ENCODE measurements at places on chromosomes 1 and 21.

- DNase-seq = no peak
Observed at GRCh38 chr1:180244840-180245239, 14.8 kb downstream of the LHX4 start.

DNA sequence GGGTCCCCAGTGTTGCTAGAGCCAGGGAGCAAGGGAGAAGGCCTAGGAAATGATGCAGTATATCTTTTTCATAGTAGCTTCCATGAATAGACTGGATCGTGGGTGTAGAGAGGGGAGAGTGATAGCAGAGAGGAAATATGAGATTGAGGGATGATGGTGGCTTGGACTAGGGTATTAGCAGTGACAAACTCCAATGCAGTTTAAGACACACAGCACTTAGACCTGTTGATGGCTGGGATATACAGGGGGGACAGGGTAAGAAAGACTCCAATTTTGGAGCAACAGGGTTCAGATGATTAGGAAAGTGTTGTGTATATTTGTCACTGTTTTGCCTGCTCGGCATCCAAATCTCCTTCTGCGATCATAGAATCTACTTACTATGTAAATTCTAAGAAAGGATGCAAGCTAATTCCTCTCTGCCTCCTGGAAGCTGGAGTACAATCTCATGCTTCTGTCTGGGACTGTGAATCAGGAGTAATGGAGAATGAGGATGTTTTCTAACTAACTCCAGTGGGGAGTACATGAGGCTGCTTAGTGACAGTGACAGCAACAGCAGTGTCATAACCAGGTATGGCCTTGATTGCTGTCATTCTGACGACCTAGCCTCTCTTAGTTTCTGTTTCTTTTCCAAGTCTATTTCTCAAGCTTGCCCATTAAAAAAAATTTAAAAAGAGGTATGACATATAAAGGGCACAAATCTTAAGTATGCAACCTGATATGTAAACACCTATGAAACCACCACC, 47.5 kb downstream of the SYDE2 start:
- DNase-seq = no peak

DNA sequence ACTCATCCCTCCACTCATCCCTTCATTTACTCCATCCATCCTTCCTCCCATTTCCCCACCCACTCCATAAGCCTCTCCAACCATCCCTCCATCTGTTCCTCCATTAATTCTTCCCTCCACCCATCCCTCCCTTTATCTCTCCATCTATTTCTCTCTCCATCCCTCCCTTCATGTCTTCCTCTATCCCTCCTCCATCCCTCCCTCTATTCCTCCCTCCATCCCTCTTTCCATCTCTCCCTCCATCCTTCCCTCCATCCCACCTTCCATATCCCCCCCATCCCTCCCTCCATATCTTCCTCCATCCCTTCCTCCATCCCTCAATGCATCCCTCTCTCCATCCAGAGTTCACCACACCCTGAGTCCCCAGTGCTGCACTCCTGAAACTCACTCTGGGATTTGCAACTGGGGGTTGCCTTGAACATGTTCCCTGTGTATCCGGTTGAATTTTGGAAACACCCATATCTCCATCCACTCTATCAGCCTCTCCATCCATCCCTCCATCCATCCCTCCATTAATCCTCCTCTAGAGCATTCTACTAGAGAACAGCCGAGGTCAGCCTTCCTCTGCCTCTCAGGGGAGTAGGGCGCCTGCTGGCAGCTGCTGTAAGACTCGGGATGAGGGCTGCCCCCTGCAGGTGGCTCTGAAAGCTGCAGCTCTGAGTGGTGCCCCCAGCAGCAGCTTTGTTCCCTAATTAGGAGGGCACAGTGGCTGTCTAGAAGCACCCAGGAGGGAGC, 39.4 kb downstream of the ABCG1 start:
- DNase-seq = peak; percentile 64

DNA sequence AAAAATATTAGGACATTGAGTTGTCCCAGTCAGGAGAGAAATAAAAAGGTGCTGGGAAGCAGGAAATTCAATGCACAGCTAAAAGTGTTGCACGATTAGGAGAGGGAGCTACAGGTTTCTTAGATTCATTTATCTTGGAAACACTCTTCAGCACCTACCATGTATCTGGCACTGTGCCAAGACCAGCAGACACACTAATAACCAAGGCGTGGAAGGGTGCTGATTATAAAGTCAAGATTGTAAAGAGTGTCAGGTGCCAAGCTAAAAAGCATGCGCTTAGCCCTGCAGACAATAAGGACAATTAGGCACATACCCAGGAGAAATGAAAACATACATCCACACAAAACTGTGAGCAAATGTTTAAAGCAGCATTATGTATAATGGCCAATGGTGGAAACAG, 129.9 kb downstream of the DSCAM start:
- no peak for DNase-seq

- DNase-seq = no peak
Observed at GRCh38 chr21:46320331-46320801, 3.3 kb downstream of the C21orf58 start.

DNA sequence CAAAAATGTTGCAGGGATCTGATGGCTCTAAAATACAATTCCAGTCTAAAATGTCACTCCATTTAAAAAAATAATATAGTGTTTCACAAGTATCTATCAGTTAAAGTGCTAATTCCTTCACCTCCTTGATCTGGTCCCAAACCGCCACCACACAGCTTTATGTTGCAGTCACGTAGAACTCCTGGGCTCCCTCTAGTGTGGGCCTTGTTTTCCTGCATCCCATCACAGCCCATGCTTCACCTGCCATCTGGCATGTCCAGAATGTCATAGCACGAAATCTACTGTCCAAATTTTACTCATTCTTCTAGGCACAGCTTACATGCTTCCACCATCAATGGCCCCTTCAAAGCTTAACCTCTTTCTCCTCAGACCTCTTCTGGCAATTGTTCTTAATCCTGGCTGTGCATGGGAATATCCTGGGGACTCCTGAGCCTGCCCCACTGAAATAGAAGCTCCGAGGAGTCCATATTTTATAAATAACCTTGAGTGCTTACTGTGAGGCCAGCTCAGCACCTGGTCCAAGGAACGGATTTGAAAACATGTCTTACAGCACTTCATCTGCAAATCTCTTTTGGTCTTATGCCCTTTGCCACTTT, 15.5 kb downstream of the FYB2 start:
- no peak for DNase-seq

- DNase-seq = no peak
Observed at GRCh38 chr21:34707876-34708325, 39.1 kb downstream of the CLIC6 start.

DNA sequence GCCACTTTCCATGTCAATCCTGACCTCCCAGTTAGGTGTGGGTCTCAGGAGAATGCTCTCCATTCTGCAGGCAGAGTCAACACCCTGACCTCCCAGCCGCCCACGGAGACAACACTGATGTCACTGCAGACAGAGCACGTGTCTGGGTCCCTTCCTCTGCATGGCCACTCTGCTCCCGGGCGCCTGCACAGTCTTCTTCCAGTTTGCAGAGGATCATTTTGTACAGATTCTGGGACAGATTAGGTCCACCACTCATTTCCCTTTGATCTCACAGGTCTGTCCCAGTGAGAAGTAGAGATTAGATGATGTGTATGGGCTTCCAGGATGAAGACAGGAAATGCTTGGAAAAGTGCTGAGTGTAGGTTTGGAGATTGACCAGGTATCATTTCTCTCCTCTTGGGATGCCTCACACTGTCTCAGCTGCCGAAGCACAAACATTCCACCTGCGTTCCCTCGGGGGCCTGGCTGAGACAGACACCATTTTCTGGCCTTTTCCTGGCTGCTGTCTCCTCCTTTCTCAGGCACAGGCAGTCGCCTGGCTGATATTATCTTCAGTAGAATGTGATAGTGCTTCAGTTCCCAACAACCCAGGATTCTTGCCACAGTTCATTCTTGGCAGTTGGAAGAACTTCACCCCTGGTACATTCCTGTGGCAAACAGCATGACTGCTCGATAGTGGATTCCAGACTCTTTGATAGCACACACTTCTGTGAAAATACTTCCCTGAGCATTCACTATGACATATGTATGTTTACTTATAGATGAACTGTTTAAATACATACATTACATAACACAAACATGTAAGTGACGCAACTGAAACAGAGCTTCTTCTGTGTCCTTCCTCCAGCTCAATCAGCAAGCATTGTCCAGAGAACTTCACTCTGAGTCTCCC, 7.9 kb downstream of the MYBPHL start:
- peak; percentile 69 for DNase-seq

- no peak for DNase-seq
Observed at GRCh38 chr1:35888255-35888654, 5.2 kb downstream of the AGO1 start.

- no peak for DNase-seq
Observed at GRCh38 chr21:17406202-17406601, 106.6 kb upstream of the CXADR start.

GRCh38 chr1:91036894-91037829, 15.3 kb upstream of the ZNF644 start:
- DNase-seq = no peak

- no peak for DNase-seq
Observed at GRCh38 chr1:55702064-55702463, 486.9 kb upstream of the USP24 start.

DNA sequence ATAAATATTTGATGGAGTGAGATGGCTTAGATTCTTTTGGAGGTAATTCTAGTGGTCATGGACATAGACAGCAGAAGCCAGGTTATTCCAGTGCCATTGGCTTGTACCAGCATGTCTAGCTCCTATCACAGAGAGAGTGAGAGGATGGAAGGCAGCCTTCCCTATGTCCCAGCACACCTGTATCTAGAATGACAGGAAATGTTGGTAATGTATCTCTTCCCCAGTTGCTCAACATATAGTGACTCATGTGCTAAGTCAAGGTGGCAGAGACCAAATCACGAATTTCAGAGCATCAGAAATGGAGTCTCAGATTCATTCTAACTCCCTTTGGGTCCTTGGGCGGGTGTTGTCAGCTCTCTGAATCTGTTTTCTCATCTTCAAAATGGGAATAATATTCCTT, 28.4 kb downstream of the METTL13 start:
- no peak for DNase-seq

- DNase-seq = no peak
Observed at GRCh38 chr1:2306151-2306978, 78.2 kb downstream of the SKI start.

- DNase-seq = no peak
Observed at GRCh38 chr1:200640963-200641401, 20.4 kb upstream of the KIF14 start.

GRCh38 chr1:1084372-1085170, 10.5 kb upstream of the RNF223 start:
- DNase-seq = no peak

DNA sequence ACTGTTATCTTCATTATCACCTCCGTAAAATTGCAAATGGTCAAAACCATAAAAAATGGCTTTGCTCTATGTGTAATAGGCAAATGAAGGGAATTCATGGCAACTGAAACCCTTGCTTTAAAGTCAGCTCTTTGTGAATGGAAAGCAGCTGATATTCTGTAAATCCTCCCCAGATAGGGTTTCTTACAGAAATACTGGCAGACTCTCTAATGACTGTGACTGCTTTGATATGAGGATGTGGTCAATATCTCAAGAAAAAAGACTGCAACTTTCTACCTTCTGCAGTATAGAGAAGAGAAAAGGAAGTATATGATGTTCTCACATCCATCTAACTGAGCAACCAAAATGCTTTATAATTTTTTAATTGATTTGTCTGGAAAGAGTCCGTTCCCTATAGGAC, 193.1 kb downstream of the ST6GALNAC3 start:
- no peak for DNase-seq
